ENCODE measurements at places on chromosomes 5 and 9. TPM values are rescaled to one million over a fixed set of nuclear protein-coding genes. Genes with fewer than 3 reads are reported as not detected.

GABRP gene
- total RNA-seq: not detected

FOXI1 gene
- not detected for total RNA-seq

CCL28 gene
- total RNA-seq: 0.06 TPM

LCN9 gene
- not detected for total RNA-seq

ZNF474 gene
- total RNA-seq: 0.22 TPM

SLCO6A1 gene
- not detected for total RNA-seq

EQTN gene
- total RNA-seq: not detected

CDH9 gene
- total RNA-seq: not detected
